Prostate gland (tissue), 2 donors: ENCODE measurements at places on chromosomes 5 and 9.

DNA sequence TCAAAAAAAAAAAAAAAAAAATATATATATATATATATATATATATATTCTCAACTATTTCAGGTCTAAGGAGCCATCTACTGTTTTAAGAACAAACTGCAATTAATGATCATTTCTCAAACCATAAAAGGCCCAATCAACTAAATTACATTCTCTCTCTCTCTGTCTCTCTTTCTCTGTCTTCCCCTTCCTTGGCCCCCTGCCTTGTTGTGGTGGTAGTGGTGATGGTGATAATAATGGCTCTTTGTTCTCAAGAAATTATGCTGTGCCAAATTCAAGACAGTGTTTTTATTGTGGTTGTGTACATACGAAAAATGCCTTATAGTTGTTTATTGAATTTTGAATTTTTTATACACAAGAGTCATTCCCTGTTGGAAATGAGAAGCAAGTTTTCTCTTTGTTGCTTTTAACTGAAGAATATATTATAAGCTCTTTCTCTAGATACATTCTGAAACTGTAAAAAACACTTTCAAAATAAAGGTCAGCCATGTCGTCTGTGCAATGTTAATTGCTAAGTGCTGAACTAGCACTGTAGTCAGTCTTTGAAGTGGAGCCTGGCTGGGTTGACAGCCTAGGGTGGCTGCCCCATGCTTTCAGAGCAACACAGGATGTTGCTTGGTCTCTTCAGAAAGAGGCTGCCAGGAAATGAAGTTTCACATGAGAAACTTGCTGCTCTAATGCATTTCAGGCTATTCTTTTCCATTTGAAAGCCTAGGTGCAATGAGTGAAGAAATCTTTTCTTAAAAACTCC lies 96.0 kb downstream of the HINT1 start:
- no peak for DNase-seq

- DNase-seq: no peak
Measured at GRCh38 chr9:37852222-37852621, 51.6 kb downstream of the DCAF10 start.

- DNase-seq: no peak
Measured at GRCh38 chr5:138569782-138570181, 5.4 kb downstream of the HSPA9 start.

DNA sequence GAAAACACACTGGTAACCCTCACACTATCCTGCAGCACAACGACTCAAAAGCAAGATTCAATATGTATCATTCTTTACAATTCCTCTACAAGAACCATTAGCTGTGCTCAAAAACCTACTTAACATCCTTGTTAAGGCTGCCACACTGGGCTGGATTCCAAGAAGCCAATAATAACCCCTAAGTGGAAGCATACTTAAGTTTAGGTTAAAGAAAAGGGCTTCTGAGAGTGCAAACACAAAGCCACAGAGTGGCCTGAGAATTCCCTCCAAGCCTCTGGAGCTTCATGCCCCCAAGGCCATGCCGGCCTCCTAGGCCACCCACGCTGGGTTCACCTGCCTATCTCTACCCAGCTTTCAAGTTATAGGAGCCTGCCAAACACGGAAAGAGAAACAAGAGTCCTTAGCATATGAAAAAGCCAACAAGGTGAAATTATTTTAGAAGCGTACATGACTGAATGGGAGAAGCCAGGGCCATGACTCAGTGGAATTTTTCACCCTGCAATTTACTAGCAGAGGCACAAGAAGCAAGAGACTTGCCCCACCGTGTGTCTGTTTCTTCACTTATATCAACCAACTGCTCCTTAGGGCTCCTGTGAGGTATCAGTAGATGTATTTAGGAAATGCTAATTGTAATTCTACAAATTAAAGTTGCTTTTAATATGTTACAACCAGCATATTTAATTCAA lies 293.0 kb downstream of the SPOCK1 start:
- DNase-seq: no peak

- DNase-seq: no peak
Measured at GRCh38 chr9:92963831-92964606, 16.7 kb downstream of the FGD3 start.

DNA sequence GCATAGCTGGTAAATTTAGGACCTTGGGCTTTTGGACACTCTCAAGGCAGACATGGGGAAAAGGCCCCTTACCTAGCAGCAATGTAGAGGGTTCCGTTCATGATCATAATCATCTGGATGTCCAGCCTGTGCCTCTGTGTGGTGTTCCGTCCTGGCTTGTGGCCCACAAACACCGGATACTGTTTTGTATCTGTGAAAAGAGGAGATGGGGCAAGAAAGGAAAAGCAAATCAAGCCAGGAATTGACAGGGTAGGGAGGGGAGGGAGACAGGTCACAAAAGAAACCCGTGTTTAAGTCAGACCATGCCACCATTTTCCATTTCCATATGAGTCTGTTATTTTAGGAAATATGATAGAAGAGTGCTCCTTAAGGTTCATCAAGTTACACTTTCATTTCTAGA lies 72.5 kb downstream of the SEMA6A start:
- no peak for DNase-seq

- DNase-seq: no peak
Measured at GRCh38 chr5:93421987-93422401, 159.0 kb downstream of the NR2F1-AS1 start.

GRCh38 chr5:133589286-133589685 lies 23.1 kb downstream of the FSTL4 start:
- DNase-seq: no peak

DNA sequence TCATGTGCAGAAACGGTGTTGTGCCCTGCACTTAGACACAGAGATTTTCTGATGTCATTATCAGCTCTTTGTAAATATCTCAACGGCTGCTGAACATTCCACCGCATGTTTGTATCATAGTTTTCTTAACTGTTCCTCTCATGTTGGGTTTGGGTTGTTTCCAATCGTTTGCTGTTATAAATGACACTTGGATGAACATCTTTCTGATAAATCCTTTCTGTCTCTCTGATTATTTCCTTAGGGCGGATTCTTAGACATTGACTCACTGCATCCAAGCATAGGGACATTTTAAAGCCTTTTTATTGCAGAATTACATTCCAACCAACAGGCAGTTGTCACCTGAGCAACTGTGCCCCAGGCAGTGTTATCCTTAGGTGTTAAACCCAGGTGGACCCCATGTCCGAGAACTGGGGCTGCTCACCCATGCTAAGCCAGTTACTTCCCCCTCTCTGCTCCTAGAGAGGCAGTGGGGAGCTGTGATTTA lies 28.5 kb downstream of the COL5A1 start:
- DNase-seq: no peak

- DNase-seq: peak; percentile 91
Measured at GRCh38 chr9:121326130-121326838, 43.8 kb downstream of the STOM start.

DNA sequence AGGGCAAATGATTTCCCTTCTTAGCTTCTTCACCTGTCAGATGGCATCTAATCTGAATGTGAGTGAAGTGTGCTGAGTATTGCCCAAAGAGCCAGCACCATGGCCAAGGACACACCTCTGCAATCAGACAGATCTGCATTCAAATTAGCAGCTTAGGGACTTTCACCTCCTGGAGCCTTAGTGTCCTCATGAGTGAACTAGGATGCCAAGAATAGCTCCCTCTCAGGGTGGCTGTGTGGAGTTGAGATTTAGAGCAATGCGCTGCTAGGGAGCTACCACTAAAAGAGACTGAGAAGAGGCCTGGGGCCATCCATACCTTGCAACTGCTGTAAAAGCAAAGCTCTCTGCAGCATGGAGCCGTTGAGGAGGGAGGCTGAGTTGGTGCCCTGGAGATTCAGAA lies 1.4 kb downstream of the CIZ1 start:
- DNase-seq: no peak

GRCh38 chr5:56588131-56588487 lies 227.2 kb upstream of the MAP3K1 start:
- DNase-seq: no peak

- no peak for DNase-seq
Measured at GRCh38 chr5:139898981-139899380, 103.4 kb downstream of the PSD2 start.

GRCh38 chr5:80763873-80764647 lies 109.3 kb upstream of the DHFR start:
- DNase-seq: no peak

DNA sequence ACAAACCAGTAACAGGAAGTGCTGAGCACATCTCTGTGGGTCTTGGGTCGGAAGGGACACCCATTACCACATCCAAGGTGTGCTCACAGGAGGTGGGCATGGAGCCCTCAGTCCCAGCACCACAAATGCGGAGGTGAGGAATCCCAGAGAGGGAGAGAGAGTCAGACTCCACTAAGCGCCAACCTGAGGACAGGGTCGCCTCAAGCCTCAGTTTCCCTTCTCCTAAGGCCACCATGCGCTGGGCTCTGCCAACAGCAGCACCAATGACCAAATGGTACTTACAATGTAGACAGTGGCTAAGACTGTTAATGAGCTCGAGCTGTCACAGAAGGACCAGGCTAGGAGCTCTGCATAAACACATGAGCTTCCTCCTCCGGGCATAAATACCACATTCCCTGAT lies 43.1 kb downstream of the BICD2 start:
- no peak for DNase-seq

- no peak for DNase-seq
Measured at GRCh38 chr9:113311961-113312360, 8.8 kb upstream of the RNF183 start.

DNA sequence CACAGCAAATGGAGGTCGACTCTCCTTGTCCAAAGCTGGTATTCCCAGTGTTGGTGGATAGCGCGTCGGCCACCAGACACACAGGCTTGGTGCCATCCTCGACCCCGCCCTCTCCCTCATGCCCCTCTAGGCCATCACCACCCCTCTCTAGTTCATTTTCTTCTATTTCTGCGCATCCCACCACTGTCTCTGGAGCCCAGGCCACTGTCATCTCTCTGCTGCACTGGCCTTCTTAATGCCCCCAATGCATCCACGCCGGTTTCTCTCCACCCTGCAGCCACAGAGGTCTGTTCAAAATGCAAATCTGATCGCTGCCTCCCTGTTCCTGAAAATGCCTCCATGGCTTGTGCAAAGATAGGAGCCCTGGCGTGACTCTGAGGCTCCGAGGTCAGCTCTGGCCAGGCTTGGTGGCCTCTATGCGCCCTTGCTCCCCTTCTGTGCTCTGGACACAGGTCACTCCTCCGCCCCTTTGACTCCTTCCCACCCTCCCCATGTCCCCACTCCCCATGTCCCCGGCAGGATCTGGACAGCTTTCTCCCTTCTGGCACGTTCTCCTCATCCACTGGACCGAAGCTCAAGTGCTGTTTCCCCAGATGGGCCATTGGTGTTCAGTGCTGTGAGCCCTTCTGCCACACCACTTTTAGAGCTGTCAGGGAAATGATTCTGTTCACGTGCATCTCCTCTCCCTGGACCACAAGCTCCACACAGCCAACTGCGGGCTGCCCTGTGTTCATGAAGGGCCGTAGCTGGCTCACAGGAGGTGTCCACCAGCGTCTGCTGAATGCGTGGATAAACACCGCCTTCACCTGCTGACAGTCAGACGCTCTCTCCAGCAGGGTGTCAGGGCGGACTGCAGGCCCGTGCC lies 59.5 kb upstream of the RNF130 start:
- no peak for DNase-seq

DNA sequence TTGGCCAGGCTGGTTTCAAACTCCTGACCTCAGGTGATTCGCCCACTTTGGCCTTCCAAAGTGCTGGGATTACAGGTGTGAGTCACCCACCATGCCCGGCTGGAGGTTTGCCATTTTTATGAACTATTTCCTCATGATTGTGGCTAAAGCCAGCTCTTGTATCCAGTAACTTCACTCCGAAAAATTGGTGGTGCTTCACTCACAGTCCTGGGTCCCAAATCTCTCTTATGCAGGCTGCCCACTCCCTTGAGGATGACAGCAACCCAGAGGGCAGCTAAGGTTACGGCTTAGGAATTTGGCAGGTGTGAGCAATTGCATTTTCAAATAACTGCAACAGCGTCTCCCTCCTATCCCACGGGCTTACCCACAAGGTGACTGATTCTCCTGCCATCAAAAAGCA lies 23.4 kb upstream of the FUBP3 start:
- DNase-seq: no peak

- DNase-seq: no peak
Measured at GRCh38 chr5:104763216-104763615, 1200.6 kb upstream of the NUDT12 start.

GRCh38 chr9:109789556-109789955 lies 9.6 kb downstream of the PALM2AKAP2 start:
- no peak for DNase-seq

- DNase-seq: no peak
Measured at GRCh38 chr9:100724886-100725285, 147.0 kb downstream of the CAVIN4 start.

DNA sequence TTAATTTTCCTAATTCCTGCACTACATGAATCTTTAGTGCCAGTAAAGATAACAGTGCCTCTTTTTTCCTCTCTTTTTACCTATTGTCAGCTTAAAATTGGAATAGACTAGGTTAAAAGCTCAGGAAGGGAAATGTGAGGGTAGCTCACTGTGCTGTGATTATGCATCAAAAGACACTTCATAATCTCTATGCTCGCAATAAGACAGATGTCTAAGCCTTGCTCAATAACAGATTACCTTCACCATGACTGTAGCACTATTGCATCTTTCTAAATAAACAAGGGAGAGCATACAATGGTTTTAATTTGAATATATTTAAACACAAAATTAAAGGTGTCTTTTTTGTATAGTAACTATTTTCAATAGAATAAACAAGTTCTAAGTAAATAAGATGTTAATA lies 130.1 kb downstream of the FBN2 start:
- DNase-seq: no peak

DNA sequence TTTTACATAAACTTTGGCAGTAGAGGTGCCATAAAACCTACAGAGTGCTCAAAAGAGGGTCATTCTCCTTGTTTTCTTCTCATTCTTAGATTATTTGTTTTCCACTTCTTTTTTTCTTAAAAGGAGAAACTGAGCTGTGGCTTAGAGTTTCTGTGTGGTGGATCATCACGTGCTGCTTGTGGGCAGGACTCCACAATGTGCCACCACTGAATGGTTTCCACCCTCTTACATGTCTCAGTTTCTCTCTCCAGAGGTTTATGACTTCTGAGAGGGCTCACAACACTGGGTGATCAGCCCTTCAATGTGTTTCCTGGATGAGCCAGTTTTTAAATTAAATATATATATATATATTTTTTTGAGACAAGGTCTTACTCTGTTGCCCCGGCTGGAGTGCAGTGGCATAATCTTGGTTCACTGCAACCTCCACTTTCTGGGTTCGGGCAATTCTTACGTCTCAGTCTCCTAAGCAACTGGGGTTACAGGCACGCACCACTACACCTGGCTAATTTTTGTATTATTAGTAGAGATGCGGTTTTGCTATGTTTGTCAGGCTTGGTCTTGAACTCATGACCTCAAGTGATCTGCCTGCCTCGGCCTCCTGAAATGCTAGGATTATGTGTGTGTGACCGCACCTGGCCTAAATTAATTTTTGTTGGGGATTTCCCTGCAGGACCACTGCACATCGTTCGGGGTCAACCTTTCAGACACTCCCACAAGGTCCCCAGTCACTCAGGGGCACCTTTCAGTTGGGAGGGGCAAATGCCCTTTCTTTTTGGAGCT lies 3.1 kb upstream of the UNC13B start:
- DNase-seq: no peak

- DNase-seq: no peak
Measured at GRCh38 chr5:57033103-57033502, 81.2 kb upstream of the MIER3 start.
